HT1080 (cell line): ENCODE measurements at places on chromosomes 1 and 21. TPM values are rescaled to one million over a fixed set of nuclear protein-coding genes. Genes with fewer than 3 reads are reported as not detected.

GRCh38 chr21:15534450-15534886 is 195.3 kb upstream of the USP25 start:
- no peak for DNase-seq

GRCh38 chr1:156711011-156711817 is 5.8 kb upstream of the CRABP2 start:
- no peak for DNase-seq

DNA sequence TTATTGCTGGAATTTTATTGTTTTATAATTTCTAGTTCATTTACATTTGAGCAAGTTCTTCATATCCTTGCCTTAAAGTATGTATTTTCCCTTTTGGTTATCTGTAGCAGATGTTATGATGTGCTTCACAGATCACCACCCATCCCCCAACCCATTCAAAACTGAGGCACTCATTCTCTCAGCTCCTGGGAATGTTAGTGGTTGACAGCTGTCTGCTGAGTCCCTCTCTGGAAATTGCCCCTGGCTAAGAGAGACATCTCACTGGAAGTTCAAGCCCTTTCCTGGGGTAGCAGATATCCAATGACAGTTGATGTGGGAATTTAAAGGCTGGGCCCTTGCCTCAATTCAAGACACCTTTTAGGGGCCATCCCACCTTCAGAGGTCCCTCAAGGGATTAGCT is 4.3 kb upstream of the DPYD start:
- DNase-seq, result no peak

- DNase-seq, result no peak
Measured at GRCh38 chr1:192545896-192546521, 29.6 kb upstream of the RGS1 start.

GRCh38 chr1:87821335-87821697 is 492.6 kb downstream of the LMO4 start:
- DNase-seq, result no peak

- no peak for DNase-seq
Measured at GRCh38 chr1:215860833-215861232, 293.7 kb downstream of the KCTD3 start.

GRCh38 chr1:102776071-102776470 is 332.3 kb downstream of the COL11A1 start:
- no peak for DNase-seq

DNA sequence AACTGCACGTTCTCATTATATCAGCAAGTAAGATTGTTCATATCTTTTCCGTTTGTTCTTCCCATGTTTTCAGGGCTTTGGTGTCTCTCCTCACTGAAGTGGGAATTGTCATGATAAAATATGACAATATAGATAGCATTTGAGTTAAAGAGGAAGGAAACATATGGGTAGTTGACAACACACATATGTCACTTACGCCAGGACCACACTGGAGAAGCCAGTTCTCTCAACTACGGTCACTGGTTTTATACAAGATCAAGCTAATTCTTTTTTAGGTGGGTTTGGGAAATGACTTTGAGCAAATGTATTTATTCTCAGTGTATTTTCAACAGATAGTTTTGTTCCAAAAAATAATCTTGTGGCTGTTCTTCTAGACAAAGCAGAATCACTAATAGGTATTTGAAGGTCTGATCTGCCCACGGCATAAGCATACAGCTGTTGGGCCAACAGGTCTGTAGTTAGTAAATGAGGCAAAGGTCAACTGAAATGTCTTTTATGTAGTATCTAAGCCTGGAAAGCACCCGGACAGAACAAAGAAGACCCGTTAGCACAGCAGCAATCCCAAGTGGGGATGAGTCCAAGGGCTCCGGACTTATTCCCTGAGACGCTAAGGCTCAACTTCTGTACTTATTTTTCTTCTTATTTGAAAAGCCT is 433.6 kb upstream of the ZP4 start:
- no peak for DNase-seq

GRCh38 chr21:34936883-34937563 is 112.1 kb downstream of the RUNX1 start:
- peak; percentile 64 for DNase-seq

GRCh38 chr1:174262349-174263241 is 103.3 kb downstream of the RABGAP1L start:
- DNase-seq, result peak; percentile 79

GRCh38 chr1:116906812-116907211 is 2.9 kb upstream of the PTGFRN start:
- DNase-seq, result no peak

DNA sequence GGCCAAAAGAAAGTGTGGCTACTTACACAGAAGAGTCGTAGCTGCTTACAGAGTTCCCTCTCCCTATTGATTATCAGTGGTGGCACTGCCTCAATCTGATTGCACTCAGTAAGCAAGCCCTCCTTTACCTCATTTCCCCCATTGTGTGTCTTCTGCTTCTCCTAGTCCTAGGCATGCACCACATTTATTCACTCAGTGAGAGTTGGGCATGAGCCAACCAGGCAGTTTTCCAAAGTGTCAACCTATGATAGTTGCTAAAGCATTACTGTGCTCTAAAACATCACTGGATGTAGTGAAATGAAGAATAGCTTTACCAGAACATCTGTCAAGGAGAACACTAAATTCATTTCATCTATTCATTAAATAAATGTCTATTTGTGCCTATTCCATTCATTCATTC is 19.3 kb downstream of the GJA5 start:
- DNase-seq, result no peak

DNA sequence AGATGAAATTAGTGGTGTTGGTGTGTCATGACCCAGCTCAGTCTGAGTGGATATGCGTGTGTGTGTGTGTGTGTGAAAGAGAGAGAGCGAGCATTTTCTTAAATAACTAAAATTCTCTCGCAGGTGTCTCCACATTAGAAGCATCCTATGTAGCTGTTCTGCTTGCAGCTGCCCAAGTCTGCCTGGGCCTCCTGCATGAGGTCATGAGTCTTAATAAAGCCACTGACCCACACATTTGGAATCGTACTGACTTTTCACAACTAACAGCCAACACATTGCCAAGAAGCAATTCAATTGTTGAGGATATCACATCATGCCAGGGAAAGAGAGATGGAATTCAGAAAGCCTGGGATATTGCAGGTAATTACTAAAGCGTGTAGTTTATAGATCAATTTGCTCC is 238.2 kb upstream of the AJAP1 start:
- DNase-seq, result no peak

GRCh38 chr1:232328486-232329102 is 301.3 kb downstream of the SIPA1L2 start:
- no peak for DNase-seq

- DNase-seq, result no peak
Measured at GRCh38 chr1:209241487-209241886, 342.0 kb upstream of the CAMK1G start.

- DNase-seq, result no peak
Measured at GRCh38 chr1:219533280-219533679, 79.6 kb downstream of the ZC3H11B start.

DNA sequence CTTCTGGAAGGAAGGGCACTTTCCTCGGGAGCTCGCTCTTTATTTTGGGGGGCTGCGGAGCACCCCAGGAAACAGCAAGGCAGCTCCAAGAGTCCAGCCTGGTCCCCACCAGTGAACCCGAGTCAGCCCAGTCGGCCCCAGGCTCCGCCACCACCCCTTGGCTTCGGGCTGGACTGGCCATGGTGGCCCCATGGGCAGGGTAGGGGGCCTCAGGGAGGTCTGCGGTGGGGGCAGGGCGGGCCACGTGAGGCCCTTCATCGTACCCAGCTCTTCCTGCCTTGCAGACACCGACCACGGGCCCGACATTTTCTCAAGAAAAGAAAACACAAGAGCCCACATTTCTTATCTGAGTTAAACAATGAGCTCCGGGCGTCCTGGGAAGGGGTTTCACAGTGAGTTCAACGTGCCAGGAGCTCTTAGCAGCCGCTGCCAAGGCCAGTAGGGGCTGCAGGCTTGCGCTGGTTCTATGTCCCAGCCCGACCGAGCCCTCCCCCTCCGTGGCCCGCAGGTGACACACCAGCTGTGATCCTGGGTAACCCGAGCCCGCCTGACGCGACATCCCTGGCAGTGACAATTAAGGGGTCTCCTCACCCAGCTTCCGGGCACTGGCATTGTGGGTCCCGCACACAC is 66.2 kb downstream of the PRDM16 start:
- DNase-seq, result no peak

GRCh38 chr1:96559707-96560596 is 161.6 kb upstream of the PTBP2 start:
- DNase-seq, result peak; percentile 95

GRCh38 chr1:83827741-83828140 is 171.2 kb downstream of the TTLL7 start:
- DNase-seq, result no peak

GRCh38 chr1:224852901-224853568 is 76.4 kb upstream of the DNAH14 start:
- peak; percentile 45 for DNase-seq

GRCh38 chr1:41361495-41362356 is 492 bp downstream of the FOXO6 start:
- DNase-seq, result no peak

GRCh38 chr1:89519779-89520358 is 4.8 kb upstream of the LRRC8B start:
- DNase-seq, result no peak

DNA sequence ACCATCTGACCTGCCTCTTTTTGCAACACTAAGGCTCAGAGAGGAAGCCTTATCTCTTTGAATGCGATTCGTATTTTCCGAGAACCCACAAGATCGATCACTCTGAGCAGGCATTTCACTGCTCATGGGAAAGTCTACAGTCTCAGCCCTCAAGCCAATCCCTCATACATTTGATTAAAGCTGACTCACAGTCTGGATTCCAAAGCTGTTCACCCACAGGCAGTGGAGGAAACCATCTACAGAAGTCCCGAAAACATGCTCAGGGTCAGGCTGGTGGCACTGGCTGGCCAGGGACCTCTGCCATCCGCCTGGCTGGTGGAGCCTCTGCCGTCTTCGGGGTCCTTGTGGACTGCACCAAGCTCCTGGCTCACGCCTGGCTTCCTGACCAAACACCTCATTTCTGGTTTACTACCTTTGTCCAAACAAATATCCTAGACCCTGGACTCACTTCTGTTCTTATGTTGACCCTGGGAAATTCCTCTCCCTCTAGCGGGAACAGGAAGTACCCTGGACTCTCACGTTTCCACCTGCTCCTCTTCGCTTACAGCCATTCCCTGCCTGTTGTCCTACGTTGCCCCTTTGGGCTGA is 650.0 kb downstream of the SMYD3 start:
- peak; percentile 53 for DNase-seq

DNA sequence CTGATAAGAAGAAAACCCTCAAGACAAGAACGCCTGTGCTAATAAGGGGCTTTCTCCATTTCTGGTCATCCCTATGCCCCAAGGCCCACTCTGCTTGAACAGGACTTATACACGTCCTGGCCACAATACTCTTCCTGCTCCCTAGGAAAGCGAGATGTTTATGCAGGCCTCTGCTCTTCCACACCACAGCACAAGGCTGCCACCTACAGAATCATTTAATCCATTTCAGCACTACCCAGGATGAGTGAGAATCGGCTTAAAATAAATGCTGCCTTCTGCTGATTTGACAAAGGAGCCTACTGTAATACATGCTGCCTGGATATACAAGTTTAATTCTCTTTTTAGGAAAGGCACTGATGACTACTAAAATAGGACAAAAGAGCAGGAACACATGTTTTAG is 29.4 kb downstream of the FRRS1 start:
- DNase-seq, result peak; percentile 72

- DNase-seq, result peak; percentile 80
Measured at GRCh38 chr1:226061841-226062557, 517 bp upstream of the H3-3A start.

DNA sequence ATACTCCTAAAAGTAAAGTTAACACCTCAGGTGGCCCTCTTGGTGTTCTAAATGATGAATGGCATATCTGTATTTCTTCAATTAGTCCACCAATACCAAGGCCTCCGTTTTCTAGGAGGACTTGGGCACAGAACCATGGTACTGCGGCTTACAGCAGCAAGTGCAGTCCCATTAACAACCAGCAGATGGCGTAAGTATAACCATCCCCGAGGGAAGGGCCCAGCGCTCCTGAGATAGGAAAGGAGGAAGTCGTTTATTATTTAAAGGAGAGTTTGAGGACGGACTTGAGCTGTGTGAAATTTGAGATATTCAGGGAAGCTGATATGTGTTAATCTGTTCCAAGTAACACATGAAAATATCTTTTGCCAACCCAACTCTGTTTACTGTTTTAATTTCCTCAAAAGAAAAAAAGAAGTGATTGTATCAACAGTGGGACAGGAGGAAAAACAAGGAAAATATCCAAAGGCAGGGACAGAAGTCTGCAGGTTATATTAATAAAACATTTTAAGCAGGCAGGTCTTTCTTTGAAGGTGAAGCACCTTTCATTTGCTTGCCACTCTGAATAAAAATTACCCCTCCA is 37.7 kb upstream of the KCNJ15 start:
- DNase-seq, result peak; percentile 74

DNA sequence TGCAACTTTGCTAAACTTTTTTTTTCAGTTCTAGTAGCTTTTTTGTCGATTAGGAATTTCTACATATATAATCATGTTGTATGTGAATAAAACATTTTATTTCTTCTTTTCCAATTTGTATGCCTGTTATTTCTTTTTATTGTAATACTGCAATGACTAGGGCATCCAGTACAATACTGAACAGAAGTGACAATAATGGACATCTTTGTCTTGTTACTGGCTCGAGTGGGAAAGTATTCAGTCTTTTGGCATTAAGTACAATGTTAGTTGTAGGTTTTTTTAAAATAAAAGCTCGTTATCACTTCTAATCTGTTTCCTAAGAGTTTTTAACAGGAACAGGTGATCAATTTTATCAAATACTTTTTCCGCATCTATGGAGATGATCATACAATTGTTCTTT is 9.8 kb downstream of the STPG1 start:
- DNase-seq, result no peak

DNA sequence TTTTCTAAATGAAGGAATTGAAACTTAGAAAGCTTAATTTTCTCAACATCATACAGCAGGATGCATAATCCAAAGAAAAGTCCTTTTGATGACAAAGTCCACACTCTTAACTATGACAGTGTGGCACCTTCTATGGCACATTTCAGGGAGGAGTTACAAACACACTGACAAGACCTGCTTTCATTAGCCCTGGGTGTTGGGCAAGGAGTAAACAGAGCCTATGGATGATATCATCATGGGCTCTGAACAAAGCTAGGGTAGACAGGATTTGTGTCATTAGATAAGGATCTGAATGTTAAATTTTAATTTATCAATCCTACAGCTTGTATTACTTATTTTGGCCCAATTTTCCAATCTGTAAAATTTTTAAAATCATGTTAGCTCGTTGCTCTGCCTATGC is 62.6 kb upstream of the DENND1B start:
- no peak for DNase-seq

- no peak for DNase-seq
Measured at GRCh38 chr1:62964141-62964540, 180.2 kb downstream of the ATG4C start.

- no peak for DNase-seq
Measured at GRCh38 chr21:46100020-46100419, 2.1 kb downstream of the COL6A2 start.

The PAPPA2 gene
- 3.0 TPM in 2 replicates for total RNA-seq

The FAM151A gene
- not detected in 2 replicates for total RNA-seq

The TDRD5 gene
- total RNA-seq, result not detected in 2 replicates

The FCRLB gene
- 15.4 and 17.0 TPM in 2 replicates for total RNA-seq

The CCDC27 gene
- total RNA-seq, result not detected in 2 replicates

The KIRREL1 gene
- 58.3 and 68.8 TPM in 2 replicates for total RNA-seq
